CD4-positive, alpha-beta T cell treated with Interleukin-12 subunit alpha and Interleukin-12 subunit beta, for 1 hour (primary cell): ENCODE measurements at places on chromosomes 5 and 9.

DNA sequence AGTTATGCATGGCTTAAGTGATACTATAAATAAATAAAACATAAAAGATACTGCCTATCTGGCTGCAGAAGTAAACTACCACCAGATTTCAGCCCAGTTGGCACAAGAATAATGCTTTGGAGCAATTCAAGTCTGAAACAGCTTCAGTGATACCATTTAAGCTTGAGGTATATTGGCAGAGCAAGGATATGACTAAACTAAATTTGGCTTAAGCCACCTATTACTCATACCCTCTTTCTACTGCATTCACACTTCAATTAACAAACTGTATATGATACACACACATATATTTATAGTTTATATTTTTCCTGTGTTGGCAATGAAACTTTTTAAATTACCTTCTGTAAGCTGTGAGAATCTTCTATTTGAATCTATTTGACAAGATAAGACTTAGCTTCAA, 431.9 kb downstream of the ANXA1 start:
- no peak for DNase-seq

- no peak for DNase-seq
Observed at GRCh38 chr9:127358023-127358535, 38.9 kb upstream of the SLC2A8 start.

- DNase-seq, result no peak
Observed at GRCh38 chr9:105191508-105192121, 52.8 kb upstream of the SLC44A1 start.

DNA sequence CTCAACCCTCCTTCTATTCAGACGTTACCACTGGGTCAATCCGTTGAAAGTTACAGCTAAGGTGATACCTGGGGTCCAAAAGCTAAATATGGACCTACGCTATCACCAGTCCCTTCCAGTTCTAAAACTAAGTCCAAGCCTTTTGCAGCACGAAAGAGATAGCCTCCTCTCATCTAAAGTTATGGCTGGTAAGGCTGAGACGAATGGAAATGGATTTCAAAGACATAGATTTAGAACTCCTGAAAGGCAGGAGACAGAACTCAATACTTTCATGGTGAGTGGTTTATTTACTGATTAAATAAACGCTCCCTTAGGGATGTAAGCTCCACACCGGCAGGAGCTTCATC, 751 bp upstream of the RIC1 start:
- DNase-seq, result no peak

DNA sequence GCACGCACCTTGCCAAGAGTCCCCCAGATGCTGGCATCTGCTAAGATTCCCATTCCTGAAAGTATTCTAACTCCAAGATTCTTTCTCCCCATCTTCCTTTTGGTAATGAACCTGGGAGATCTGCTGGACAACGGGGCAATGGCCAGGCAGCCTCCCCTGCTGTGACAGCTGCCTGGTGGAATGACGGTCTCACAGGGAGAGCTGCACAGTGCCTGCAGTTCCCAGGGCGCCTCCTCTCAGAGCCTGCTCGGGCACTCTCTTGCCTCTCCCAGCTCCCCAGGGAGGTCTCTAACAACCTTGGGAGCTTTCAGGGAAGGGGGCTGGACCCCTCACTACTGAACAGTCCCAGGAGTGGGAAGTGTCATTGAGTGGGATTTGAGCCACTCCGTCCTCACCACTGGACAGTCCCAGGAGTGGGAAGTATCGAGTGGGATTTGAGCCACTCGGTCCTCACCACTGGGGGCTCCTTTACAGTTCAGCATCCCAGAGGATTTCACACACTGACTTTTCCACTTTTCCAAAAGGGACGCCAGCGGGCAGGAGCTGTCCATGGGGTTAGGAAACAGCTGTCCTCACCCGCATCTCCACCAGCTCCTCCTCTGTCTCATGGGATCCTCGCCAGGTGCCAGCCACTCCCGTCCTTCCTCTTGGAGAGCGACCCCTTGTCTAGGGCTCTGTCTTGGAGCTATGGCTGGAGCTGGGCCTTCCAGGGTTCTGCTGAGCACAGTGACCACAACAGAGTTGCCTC, 65.7 kb downstream of the ADAMTS2 start:
- no peak for DNase-seq

GRCh38 chr9:4305065-4305985, 5.5 kb upstream of the GLIS3 start:
- DNase-seq, result no peak

- no peak for DNase-seq
Observed at GRCh38 chr5:140966293-140967225, at the start of gene PCDHAC2. PCDHAC2 (plus strand) TSS chr5:140966476; CDS start chr5:140966767, 291 bp downstream.

GRCh38 chr5:94196953-94197352, 421.5 kb downstream of the KIAA0825 start:
- no peak for DNase-seq

GRCh38 chr5:43573058-43573457, 16.2 kb upstream of the PAIP1 start:
- no peak for DNase-seq

DNA sequence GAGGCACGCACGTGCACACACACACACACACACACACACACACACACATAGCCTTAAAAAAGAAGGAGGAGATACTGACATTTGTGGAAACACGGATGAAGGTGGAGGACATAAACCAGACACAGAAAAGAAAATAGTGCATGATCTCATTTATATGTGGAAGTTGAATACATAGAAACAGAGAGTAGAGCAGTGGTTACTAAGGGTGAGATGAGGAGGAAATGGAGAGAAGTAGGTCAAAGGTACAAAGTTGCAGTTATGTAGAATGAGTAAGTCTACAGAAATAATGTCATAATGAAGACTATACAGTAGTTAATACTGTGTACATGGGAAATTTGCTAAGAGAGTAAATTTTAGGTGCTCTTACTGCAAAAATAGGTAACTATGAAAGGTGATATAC, 412.2 kb upstream of the CDH9 start:
- DNase-seq, result no peak

- no peak for DNase-seq
Observed at GRCh38 chr9:34451545-34451944, 6.8 kb downstream of the FAM219A start.

- no peak for DNase-seq
Observed at GRCh38 chr9:2210201-2210600, 195.1 kb downstream of the SMARCA2 start.

DNA sequence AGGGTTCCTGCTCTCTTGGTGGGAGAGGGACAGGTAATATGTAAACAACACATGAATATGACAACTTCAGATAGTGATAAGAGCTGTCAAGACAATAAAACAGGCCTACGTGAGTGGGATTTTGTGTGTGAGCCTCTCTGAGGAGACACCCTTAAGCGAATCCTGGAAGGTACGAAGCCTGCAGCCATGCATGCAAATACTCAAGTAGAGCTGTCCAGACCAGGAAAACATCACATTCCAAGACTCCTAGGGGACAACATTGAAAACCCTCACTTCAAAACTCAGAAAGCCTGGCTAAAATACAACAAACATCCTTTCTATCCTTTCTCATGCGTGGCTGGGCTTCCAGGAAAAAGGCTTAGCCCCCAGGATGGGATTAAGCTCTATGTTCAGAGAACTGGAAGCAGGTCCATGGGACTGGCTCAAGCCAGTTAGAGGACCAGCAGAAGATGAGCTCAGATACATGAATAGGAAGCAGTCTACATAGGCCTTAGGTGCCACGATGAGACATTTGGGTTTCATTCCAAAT, 124.8 kb upstream of the IQGAP2 start:
- DNase-seq, result no peak

- DNase-seq, result no peak
Observed at GRCh38 chr5:6162175-6162574, 216.2 kb downstream of the MED10 start.

DNA sequence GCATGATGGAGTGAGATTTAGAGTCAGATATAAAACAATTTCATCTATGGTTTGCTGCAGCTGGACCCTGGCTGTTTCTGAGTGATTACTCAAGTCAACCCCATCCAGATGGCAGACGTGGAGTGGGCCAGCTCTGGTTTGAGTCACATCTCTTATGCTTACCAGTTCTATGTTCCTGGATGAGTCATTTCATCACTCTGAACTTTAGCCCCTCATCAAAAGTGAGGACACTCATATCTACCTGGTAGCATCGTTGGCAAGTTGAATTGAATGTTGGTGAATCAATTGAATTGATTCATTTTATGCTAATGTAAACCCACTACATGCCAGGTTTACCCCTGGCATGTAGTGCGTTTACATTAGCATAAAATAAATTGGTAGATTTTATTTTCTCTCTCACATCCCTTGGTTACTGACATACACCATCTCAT, 176.4 kb downstream of the FGF18 start:
- no peak for DNase-seq

- no peak for DNase-seq
Observed at GRCh38 chr5:143636931-143637528, 174.9 kb upstream of the HMHB1 start.

GRCh38 chr5:167145841-167146240, 1145.6 kb upstream of the WWC1 start:
- DNase-seq, result no peak

- no peak for DNase-seq
Observed at GRCh38 chr5:94375801-94376200, 242.6 kb downstream of the KIAA0825 start.

GRCh38 chr5:176994460-176995121, 12.0 kb downstream of the UIMC1 start:
- no peak for DNase-seq

DNA sequence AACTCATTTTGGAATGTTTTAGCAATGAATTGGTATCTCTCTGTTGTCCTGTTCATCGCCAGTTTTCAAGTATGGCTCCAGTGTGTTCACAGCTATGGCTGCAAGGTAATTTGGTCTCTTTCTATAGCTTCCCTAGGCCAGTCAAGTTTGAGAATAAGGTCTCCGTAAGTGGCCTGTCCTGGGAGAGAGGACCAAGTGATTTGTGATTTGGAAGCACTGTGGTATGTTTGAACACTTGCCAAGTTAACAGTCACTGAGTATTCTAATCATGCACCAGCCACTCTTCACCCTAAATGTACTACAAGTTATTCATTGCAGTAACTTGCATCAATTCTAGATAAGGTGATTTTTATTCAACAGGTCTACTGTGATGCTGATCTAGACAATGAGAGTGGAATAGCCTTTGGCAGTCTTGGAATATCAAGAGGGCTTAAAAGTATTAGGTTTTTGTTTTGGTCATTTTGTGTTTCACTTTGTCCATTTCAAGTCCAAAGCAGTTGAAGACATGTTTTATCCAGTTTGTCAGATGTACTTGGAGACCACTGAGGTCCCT, 41.1 kb downstream of the G3BP1 start:
- no peak for DNase-seq

DNA sequence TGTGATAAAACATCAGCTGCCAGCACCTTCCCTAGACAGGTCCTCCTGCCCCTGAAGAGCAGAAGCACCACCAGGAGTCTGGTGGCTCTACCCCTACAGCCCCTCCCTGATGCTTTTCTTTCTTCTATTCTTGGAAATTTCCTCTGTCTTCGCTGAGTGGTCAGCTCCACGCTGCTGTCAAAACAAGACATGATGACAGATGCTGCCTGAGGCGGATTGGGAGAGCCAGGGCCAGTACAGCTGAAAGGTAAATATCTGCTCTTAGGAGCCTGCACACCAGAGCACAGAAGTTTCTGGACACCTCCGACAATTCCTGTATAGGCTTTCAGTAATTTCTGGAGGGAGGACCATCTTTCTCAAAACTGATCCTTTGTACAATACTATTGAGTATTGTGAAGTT, 4.7 kb upstream of the OR1Q1 start:
- DNase-seq, result no peak

- no peak for DNase-seq
Observed at GRCh38 chr9:28916348-28916747, 1343.1 kb upstream of the C9orf72 start.

DNA sequence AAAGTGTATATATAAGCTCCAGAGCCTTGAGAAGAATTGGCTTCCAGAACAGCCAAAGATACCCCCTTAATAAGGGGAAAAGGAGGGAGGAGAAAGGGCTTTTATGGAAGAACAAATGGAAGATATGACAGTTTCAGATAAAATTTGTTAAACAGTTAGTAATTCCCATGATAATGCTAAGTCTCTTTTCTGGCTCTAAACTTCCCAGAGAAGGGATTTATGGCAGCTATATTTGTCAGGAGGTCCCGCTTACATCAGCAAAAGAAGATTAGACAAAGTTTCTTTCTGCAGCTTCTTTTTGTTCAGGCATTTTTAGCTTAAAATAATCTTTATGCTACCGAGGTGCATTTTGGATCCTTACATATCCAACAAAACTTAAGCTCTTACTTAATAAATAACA, 14.3 kb upstream of the SLC36A3 start:
- no peak for DNase-seq

- DNase-seq, result no peak
Observed at GRCh38 chr5:149117970-149118369, 23.3 kb upstream of the ABLIM3 start.

GRCh38 chr5:139949710-139950109, 93.4 kb downstream of the NRG2 start:
- no peak for DNase-seq

- no peak for DNase-seq
Observed at GRCh38 chr5:145117285-145117684, 717.9 kb downstream of the PRELID2 start.

DNA sequence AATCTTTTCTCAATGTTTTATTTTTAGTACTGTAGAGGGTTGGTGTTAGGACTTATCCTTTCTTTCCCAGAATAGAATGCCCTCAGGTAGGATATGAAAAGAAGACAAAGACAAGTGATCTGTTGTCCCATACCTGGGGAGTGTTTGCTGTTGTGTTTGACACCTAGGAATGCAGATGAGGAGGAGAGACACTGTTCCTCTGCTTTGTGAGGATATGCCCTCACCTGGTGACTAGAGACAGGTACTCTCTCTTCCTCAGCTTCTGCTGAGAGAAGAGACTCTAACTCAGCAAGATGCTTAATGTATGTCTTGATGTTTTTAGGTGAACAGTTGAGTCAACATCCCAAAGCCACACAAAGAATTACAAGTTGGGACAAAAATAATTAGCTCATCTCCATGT, 468.4 kb downstream of the PRR16 start:
- no peak for DNase-seq

- DNase-seq, result no peak
Observed at GRCh38 chr5:134502259-134502658, 23.2 kb upstream of the JADE2 start.

- no peak for DNase-seq
Observed at GRCh38 chr9:13049223-13049622, 230.3 kb downstream of the MPDZ start.

DNA sequence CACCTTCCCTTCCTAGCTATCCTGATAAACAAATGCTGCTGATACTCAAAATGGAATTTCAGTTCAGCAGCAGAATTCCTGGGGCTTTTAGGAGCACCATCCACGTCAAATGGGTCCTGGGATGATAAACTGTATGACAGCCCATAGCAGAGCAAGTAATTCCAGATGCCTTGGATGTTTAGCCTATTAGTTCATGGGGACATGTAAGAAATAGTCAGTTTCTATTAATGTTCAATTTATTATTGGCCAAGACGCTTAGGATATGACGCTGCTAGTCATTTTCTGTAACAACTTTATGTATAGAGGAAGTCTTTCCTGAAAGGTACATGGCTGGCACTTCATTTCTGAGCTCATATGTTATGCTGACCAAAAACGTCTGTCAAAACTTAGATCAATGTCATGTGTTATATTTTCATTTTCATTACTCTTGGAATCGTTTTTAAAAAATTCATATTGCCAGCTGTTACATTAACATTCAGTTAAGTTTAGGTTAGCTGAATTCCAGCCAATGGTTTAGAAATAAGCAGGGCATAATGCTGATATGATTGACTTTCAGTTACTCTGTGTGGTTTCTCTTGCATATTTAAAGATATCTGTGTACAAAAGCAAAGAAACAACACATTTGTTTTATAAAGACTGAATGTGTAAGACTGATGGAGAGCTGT, 243.8 kb downstream of the CSNK1G3 start:
- no peak for DNase-seq
